Activated CD8-positive, alpha-beta T cell treated with anti-CD3 and anti-CD28 coated beads, Interleukin-2, amount 10 ng/mL, durations not matched to agents 7 days and 5 days (primary cell): ENCODE measurements at places on chromosomes 12 and 14. TPM values are rescaled to one million over a fixed set of nuclear protein-coding genes. Genes with fewer than 3 reads are reported as not detected.

Gene AJUBA
- 1.4 TPM for total RNA-seq

- peaks cover 7% of the 10 kb centered on the region for H3K27me3 ChIP-seq
- no peaks in the 10 kb centered on the region for H3K4me1 ChIP-seq
- DNase-seq = no peak
- no peak overlapping the region for H3K4me3 ChIP-seq
- H3K36me3 ChIP-seq = no peaks in the 10 kb centered on the region
Measured at GRCh38 chr14:104546591-104547309, 32.8 kb upstream of the C14orf180 start.

DNA sequence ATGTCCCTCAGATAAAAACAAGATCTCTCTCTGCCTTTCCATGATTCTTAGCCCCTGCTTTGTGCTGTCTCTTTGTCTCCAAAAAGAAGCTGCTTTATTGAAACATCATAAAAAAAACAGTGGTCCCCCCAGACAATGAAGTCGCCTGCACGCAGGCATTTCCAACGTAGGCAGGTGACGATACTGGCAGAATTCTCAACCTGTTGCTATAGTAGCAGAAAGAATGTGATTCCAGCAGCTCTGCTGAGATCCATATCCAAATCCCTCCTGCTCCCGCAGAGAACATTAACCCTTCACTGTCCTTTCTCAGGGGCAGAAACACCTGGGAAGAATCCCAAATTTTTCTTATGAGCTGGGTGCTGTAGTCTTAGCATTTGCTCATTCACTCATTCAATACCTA is 84.8 kb downstream of the STON2 start:
- DNase-seq = no peak
- peaks cover 2% of the 10 kb centered on the region for H3K27me3 ChIP-seq
- no peaks in the 10 kb centered on the region for H3K36me3 ChIP-seq
- no peaks in the 10 kb centered on the region for H3K4me1 ChIP-seq
- H3K4me3 ChIP-seq = no peak overlapping the region

Gene TMCC3
- 0.60 TPM for total RNA-seq

- no peak overlapping the region for H3K4me3 ChIP-seq
- peaks cover 4% of the 10 kb centered on the region for H3K27me3 ChIP-seq
- peaks cover 19% of the 10 kb centered on the region for H3K4me1 ChIP-seq
- DNase-seq = no peak
- H3K36me3 ChIP-seq = peaks cover 47% of the 10 kb centered on the region
- H3K27ac ChIP-seq = no peak overlapping the region
Measured at GRCh38 chr12:113158439-113159203, 9.1 kb downstream of the CFAP73 start.

Gene CPNE8
- total RNA-seq = 1.6 TPM

- no peaks in the 10 kb centered on the region for H3K4me1 ChIP-seq
- H3K27me3 ChIP-seq = no peaks in the 10 kb centered on the region
- H3K36me3 ChIP-seq = no peaks in the 10 kb centered on the region
- H3K27ac ChIP-seq = no peak overlapping the region
Measured at GRCh38 chr12:60494244-60494643, 898.4 kb downstream of the SLC16A7 start.

DNA sequence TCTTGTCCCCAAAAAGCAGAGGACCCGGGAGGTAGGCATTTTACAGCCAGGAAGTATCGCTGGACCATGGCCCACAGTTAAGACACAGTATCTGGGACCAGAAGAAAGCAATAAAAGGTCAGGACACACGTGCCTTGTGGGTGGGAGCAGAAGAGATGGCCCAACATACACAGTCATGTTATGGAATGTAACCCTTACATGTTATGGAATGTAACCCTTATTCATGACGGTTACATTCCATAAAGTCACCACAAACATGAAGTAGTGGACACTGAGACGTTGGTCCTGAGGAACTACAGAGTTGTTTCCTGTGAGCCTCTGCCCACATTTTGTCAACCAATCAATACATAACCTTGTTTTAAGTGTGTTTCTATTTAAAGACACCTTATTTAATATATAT is 285.6 kb upstream of the FKBP4 start:
- H3K4me3 ChIP-seq = no peak overlapping the region
- H3K36me3 ChIP-seq = no peaks in the 10 kb centered on the region
- DNase-seq = no peak
- H3K27me3 ChIP-seq = no peaks in the 10 kb centered on the region

Gene MAP1LC3B2
- 1.3 TPM for total RNA-seq

- H3K36me3 ChIP-seq = no peaks in the 10 kb centered on the region
- DNase-seq = no peak
- no peaks in the 10 kb centered on the region for H3K4me1 ChIP-seq
- no peak overlapping the region for H3K4me3 ChIP-seq
Measured at GRCh38 chr12:40634517-40635131, 57.6 kb upstream of the CNTN1 start.

DNA sequence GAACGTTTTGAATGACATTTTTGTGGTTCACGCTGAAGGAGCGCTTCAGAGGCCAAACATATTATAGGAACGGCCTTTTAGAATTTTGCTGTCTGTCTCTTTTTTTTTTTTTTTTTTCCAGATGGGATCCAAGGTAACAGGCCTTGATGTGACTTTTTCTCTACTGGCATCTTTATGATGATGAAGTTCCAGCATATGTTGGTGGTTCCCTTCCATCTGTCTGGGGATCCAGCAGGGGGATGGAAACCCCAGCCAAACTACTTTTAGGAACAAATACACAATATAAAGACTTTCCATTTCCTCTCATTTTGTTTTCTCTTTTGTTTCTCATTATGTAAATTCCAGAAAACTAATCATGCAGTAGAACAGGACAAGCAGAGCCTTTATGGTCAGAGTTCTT is 239.3 kb upstream of the PRICKLE1 start:
- no peak overlapping the region for H3K4me3 ChIP-seq
- no peaks in the 10 kb centered on the region for H3K4me1 ChIP-seq
- H3K27ac ChIP-seq = no peak overlapping the region
- no peaks in the 10 kb centered on the region for H3K36me3 ChIP-seq
- H3K27me3 ChIP-seq = no peaks in the 10 kb centered on the region
- no peak for DNase-seq

GRCh38 chr12:27652174-27652763 is 44.0 kb upstream of the REP15 start:
- H3K4me1 ChIP-seq = peaks cover 18% of the 10 kb centered on the region
- no peak overlapping the region for H3K4me3 ChIP-seq
- peak; percentile 57 for DNase-seq
- peaks cover under 1% of the 10 kb centered on the region for H3K36me3 ChIP-seq

GRCh38 chr14:76752744-76753143 is 8.5 kb upstream of the VASH1 start:
- no peak for DNase-seq
- H3K36me3 ChIP-seq = no peaks in the 10 kb centered on the region
- peaks cover 10% of the 10 kb centered on the region for H3K27me3 ChIP-seq
